Mesothelial cell of epicardium (in vitro differentiated cells): ENCODE measurements at places on chromosomes 1 and 21. TPM values are rescaled to one million over a fixed set of nuclear protein-coding genes. Genes with fewer than 3 reads are reported as not detected.

DNA sequence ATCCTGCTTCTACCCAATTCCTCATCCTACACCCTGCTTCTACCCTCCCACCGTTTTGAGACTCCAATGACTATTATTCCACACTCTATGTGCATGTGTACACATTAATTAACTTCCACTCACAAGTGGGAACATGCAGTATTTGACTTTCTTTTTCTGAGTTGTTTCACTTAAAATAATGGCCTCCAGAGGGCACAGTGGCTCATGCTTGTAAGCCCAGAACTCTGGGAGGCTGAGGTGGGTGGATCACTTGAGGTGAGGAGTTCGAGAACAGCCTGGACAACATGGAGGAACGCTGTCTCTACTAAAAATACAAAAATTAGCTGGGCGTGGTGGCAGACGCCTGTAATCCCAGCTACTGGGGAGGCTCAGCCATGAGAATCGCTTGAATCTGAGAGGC, 464.8 kb downstream of the PTBP2 start:
- no peak overlapping the region for H3K4me3 ChIP-seq

GRCh38 chr1:62444701-62445100, 7.9 kb downstream of the USP1 start:
- no peaks in the 10 kb centered on the region for H3K27me3 ChIP-seq
- H3K27ac ChIP-seq: no peak overlapping the region
- no peak overlapping the region for H3K4me3 ChIP-seq
- peaks cover 31% of the 10 kb centered on the region for H3K36me3 ChIP-seq
- DNase-seq: no peak

DNA sequence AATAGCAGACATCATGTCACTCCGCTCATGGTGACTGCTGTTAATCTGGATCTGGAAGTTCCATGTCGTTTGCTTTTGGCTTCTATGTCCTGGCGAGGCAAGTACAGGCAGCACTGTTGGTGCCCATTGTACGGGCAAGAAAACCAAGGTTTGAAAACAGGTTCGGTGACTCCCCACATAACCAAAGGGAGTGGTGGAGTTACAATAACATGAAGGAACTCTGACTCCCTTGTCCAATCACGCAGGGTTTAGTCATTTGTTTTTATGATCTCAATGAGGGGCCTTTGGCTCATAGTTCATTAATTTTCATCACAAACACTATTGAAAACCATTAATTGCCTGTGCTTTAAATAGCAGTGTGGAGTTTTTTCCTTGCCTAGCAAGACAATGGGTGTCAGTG, 82.9 kb upstream of the SSX2IP start:
- H3K27me3 ChIP-seq: peaks cover 8% of the 10 kb centered on the region
- H3K4me3 ChIP-seq: no peak overlapping the region
- peaks cover 31% of the 10 kb centered on the region for H3K4me1 ChIP-seq
- H3K27ac ChIP-seq: peak overlapping the region; percentile 61

DNA sequence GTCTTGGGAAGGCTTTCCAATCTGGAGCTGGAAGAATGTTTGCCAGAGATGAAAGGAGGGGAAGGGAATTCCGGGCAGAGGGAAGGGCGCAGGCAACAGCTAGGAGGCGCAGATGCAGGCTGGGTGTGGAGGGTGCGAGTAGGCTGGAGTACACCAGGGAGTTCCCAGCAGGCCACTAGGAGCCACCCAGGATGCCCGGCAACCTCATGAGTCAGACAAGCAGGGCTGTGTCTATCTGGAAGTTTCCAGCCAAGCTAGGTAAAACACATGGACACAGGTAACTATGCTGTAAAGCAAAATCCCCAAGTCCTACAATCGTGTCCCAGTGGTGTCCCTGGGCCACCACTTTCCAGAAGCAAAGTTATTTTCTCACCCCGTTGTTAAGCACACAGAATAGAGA, 990 bp upstream of the NBL1 start:
- peaks cover 10% of the 10 kb centered on the region for H3K4me1 ChIP-seq
- DNase-seq: no peak
- peak overlapping the region; percentile 30 for H3K27ac ChIP-seq
- H3K36me3 ChIP-seq: no peaks in the 10 kb centered on the region
- H3K4me3 ChIP-seq: peak overlapping the region; percentile 74

DNA sequence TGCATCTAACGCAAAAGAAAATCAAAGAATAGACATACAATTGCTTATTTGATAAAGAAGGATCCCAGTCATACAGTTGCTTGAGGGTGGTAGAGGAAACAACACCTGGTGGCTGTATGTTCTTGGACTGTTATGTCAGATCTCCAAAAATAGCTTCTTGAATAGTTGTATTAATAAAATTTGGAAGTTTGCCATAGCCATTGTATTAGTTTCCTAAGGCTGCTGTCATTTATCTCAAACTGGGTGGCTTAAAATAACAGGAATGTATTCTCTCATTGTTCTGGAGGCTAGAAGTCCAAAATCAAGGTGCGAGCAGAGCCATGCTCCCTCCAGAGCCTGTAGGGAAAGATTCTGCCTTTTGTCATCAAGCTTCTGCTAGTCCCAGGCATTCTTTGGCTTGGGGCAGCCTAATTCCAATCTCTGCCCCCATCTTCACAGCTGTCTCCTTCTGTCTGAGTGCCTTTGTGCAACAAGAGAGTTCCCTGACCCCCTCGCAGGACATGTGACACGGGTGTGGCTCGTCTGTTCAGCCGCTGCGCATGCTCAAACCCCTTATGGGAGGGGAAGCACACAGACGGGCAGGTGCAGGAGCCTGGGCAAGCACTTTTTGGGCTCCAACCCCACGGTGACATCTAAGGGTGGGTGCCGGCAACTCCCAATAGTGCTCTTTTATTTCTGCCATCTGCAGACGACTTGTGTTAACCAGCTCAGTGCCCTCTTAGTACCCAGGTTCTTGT, 21.7 kb upstream of the GRIK1 start:
- H3K4me1 ChIP-seq: peaks cover 7% of the 10 kb centered on the region
- no peak overlapping the region for H3K27ac ChIP-seq
- H3K4me3 ChIP-seq: no peak overlapping the region
- no peaks in the 10 kb centered on the region for H3K27me3 ChIP-seq
- H3K36me3 ChIP-seq: no peaks in the 10 kb centered on the region

DNA sequence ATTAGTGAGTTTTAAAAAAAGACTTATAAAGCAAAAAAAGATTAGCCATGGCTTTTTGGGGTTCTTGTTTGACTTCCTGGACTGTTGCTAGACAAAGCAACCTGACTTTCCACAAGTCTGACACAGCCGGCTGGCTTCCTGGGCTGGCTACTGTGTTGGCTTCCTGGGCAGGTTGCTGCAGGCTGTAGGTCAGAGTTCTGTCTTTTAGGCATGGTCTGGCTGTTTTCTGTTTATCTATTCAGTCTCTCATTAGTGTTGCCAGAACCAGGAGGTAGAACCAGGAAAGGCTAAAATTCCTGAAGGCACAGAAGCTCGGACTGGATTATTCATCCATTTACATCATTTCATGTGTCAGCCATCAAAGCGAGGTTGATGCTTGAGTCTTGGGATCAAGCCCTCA, 88.6 kb upstream of the SLC35F3 start:
- H3K27me3 ChIP-seq: peaks cover 37% of the 10 kb centered on the region
- H3K4me1 ChIP-seq: no peaks in the 10 kb centered on the region
- H3K4me3 ChIP-seq: no peak overlapping the region
- H3K36me3 ChIP-seq: no peaks in the 10 kb centered on the region

GRCh38 chr1:65254320-65255034, 54.9 kb upstream of the DNAJC6 start:
- peaks cover 28% of the 10 kb centered on the region for H3K4me1 ChIP-seq
- peak; percentile 76 for DNase-seq
- no peaks in the 10 kb centered on the region for H3K36me3 ChIP-seq
- H3K27ac ChIP-seq: peak overlapping the region; percentile 98

- H3K4me1 ChIP-seq: peaks cover 37% of the 10 kb centered on the region
- no peak for DNase-seq
- no peak overlapping the region for H3K27ac ChIP-seq
- H3K4me3 ChIP-seq: no peak overlapping the region
- no peaks in the 10 kb centered on the region for H3K27me3 ChIP-seq
Measured at GRCh38 chr1:56374026-56374974, 205.1 kb downstream of the PLPP3 start.

GRCh38 chr1:212856755-212857154, 1.3 kb upstream of the FLVCR1 start:
- peak overlapping the region; percentile 15 for H3K4me3 ChIP-seq
- peaks cover 1% of the 10 kb centered on the region for H3K36me3 ChIP-seq
- no peak for DNase-seq
- peaks cover 12% of the 10 kb centered on the region for H3K4me1 ChIP-seq

- no peaks in the 10 kb centered on the region for H3K4me1 ChIP-seq
- H3K27ac ChIP-seq: no peak overlapping the region
- no peaks in the 10 kb centered on the region for H3K36me3 ChIP-seq
- H3K27me3 ChIP-seq: peaks cover 3% of the 10 kb centered on the region
- DNase-seq: no peak
Measured at GRCh38 chr1:43339584-43340232, 2.1 kb downstream of the MPL start.

- no peak overlapping the region for H3K4me3 ChIP-seq
- H3K27ac ChIP-seq: no peak overlapping the region
- no peaks in the 10 kb centered on the region for H3K27me3 ChIP-seq
Measured at GRCh38 chr1:52439976-52440375, 35.6 kb downstream of the PRPF38A start.

DNA sequence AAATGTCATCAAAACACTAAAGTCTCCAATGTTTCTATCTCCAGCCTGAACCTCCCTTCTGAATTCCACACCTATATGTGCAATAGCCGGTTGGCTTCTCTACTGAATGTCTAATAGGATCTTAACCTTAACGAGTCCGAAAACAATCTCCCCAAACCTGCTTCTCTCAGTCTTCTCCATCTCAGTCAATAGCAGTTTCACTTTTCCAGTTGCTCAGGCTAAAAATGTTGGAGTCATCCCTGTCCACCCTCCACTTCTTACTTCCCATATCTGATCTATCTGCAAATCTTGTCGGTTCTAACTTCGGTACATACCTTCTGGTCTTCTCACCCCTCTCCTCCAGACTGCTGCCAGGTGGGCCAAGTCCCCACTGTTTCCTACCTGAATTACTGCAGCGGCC, 25.5 kb upstream of the CITED4 start:
- peaks cover 10% of the 10 kb centered on the region for H3K4me1 ChIP-seq
- no peak for DNase-seq
- peaks cover 14% of the 10 kb centered on the region for H3K27me3 ChIP-seq
- no peaks in the 10 kb centered on the region for H3K36me3 ChIP-seq
- H3K27ac ChIP-seq: no peak overlapping the region

DNA sequence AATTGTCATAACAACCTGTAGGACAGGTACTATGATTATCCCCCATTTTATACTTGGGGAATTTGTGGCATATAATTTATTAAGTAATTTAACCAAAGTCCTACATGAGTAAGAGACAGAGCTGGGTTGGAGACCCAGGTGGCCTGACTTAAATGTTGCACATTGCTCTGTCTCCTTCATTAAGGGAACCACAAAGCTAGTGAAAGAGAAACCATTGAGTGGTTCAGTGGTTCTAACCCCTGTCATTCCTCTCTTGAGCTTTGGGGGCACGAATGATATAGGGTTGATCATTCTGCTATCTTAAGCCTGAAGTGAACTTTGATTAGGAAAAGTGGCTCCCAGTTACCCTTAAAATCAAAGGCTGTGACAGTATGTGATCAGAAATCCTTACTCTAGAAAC, 5.3 kb upstream of the MAP3K7CL start:
- no peak overlapping the region for H3K27ac ChIP-seq
- H3K4me3 ChIP-seq: no peak overlapping the region
- H3K4me1 ChIP-seq: no peaks in the 10 kb centered on the region
- H3K27me3 ChIP-seq: no peaks in the 10 kb centered on the region
- no peaks in the 10 kb centered on the region for H3K36me3 ChIP-seq

DNA sequence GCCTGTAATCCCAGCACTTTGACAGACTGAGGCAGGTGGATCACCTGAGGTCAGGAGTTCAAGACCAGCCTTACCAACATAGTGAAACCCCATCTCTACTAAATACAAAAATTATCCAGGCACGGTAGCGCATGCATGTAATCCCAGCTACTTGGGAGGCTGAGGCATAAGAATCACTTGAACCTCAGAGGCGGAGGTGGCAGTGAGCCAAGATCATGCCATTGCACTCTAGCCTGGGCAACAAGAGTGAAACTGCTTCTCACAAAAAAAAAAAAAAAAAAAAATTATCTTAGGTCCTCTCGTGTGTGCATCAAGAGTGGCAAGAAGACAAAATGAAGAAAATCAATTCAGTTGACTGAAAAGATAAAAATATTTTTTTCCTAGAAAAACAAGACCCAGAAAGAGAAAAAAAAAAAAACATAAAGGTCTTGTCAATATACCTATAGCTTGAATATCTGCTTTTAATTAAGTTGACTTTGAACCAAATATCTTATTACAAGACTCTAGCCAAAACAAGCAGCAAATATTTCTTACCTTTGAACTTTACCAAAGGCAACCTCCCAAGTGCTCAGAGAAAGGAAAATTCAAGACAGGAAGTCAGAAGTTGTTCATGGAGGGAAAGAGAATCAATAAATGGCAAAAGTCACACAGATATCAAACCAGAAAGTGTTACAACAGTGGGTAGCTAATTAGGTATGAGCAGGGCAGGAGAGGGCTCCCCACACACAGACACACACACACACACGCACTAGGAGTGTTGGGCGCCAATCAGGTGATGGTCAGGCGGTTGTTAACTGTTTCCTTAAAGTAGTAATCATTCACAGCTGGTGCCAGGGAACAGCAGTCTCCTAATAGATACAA, 29.6 kb downstream of the ITLN2 start:
- H3K4me3 ChIP-seq: no peak overlapping the region
- H3K27me3 ChIP-seq: no peaks in the 10 kb centered on the region
- H3K27ac ChIP-seq: no peak overlapping the region
- DNase-seq: no peak

DNA sequence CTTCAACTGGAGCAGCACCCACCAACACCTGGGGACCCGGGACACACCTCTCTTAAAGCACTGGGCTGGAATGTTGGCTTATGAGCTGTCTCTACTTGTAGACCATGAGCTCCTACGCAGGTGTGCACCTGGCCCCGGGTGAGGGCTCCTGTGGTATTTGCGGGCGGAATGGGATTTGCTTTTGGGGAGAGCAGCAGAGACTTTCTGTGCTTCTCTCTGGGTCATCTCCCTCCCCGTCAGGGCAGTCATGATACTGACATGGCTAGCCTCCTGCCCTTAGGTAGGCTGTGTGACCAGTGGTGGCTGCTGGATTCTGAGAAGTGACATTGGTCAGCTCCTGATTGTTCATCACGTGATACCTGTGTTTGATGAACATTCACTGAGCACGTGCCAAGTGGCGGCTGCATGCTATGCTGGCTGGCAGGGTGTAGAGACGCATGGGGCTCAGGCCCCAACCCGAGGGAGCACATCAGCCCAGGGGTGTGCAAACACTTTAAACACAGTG, 9.0 kb upstream of the ZBTB21 start:
- peaks cover 10% of the 10 kb centered on the region for H3K27me3 ChIP-seq
- H3K36me3 ChIP-seq: no peaks in the 10 kb centered on the region
- H3K4me3 ChIP-seq: no peak overlapping the region
- H3K27ac ChIP-seq: no peak overlapping the region
- DNase-seq: no peak
- no peaks in the 10 kb centered on the region for H3K4me1 ChIP-seq

Gene LCE6A
- not detected in 3 replicates for total RNA-seq

Gene PCAT6
- 9.9 to 10.6 TPM (median 9.9 TPM) in 3 replicates for total RNA-seq

Gene OR2T33
- not detected in 3 replicates for total RNA-seq

Gene PYHIN1
- 0.13 TPM in 1 of 3 replicates, not detected in the others for total RNA-seq

Gene FAM177B
- total RNA-seq: not detected in 3 replicates

Gene IL12RB2
- 0.34 to 0.43 TPM in 2 of 3 replicates, not detected in the other for total RNA-seq

Gene S100A8
- total RNA-seq: not detected in 3 replicates

Gene SEMA6C
- total RNA-seq: 14.9 to 15.0 TPM (median 14.9 TPM) in 3 replicates

Gene SGIP1
- 8.6 to 11.9 TPM (median 9.8 TPM) in 3 replicates for total RNA-seq

Gene HORMAD1
- total RNA-seq: not detected in 3 replicates

Gene ITLN2
- total RNA-seq: 0.41 to 0.80 TPM (median 0.72 TPM) in 3 replicates

Gene ADAMTS1
- 67.8 to 77.6 TPM (median 72.7 TPM) in 3 replicates for total RNA-seq
